ENCODE measurements at places on chromosomes 3 and 15.

DNA sequence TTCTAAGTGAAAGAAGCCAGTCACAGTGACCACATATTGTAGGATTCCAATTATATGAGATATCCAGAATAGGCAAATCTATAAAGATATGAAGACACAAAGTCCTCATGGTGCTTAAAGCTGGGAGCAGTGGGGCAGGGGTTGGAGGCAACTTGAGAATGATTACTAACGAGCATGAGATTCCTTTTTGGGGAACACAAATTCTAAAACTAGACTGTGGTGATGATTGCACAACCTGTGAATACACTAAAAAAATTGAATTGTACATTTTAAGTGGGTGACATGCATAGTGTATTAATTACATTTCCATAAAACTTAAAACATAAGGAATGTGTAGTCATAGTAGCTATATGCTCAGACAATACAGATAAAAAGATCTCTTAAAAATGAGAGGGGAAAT lies 103.2 kb downstream of the DPH6 start:
- DNase-seq = no peak

DNA sequence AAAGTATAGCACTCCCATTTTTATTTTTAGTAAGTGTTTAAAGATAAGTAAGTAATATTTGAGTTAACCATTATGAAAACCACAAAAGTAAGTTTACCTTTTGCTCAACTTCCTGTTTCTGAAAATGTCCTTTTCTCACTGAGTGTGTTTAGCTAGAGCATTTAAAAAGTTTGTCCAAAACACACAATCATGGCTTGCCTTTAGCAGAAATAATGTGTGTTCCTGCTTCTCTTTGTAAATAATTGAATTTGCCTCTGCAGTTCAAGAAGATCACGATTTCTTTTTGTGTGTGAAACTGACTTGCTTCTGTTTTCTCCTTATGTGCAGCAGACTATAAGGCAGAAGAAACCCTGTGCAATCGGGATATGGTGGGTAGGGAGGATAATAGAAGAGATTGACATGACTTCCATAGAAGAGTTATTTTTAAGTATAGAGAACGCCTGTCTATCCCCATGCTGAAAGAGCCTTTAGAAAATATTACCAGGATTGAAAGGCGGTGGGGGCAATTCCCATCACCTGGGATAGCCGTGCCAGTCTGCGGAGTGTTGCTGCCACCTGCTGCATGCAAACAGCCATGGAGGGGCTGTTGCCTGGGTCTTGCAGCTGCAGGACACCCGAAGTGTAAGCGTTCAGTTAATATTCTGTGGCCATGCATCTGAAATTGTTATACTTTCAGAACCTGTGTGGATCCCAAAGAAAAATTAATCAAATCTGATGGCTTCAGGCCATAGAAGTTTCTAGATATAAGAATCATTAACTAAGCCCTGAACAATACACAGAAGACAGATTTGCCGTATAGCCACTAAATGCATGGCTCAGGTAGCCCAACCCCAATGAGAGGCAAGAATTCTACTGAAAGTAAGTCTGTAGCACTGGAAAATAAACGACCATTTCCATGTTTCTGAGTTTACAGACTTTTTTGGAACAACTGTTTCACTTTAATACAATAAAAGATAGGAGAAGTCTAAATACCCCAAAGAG lies 2.4 kb upstream of the CD96 start:
- peak; percentile 44 for DNase-seq

DNA sequence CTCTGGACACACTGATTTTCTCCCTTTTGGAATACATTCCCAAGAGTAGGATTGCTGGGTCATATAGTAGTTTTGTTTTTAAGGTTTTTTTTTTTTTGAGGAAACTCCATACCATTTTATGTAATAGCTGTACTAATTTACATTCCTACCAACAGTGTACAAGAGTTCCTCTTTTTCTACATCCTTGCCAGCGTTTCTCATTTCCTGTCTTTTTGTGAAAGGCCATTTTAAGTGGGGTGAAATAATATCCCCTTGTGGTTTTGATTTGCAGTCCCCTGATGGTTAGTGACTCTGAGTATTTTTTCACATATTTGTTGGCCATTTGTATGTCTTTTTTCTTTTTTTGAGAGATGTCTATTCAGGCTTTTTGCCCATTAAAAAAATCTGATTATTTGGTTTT lies 1205.5 kb downstream of the ROBO1 start:
- DNase-seq = no peak

DNA sequence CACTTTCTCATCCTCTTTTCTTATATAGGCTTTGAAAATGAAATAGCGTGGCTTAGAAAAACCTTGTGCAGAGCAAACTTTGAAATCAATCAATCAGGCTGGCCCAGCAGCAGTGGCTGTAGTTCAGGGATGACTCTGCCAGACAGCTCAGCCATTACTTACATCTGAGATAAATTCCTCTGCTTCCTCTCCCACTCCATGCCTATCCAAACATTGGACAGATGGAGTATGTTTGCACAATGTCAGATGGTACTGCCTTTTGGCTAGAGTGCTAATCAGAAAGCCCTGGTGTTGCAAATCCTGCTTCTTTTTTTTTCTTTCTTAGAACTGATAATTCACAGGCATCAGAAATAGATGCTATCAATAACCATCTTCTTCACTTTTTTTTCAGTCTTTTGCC lies 1065.1 kb downstream of the AGBL1 start:
- DNase-seq = no peak

GRCh38 chr3:3586843-3587646 lies 212.2 kb upstream of the LRRN1 start:
- no peak for DNase-seq

- DNase-seq = peak; percentile 1
Observed at GRCh38 chr3:143847787-143848631, at the start of gene SLC9A9. TSS of gene SLC9A9 (minus strand) at chr3:143848468. CDS start at chr3:143848322, 146 bp downstream.

GRCh38 chr15:57777003-57777402 lies 70.5 kb downstream of the POLR2M start:
- DNase-seq = no peak

GRCh38 chr3:50155491-50155878 lies 361 bp downstream of the SEMA3F start:
- DNase-seq = no peak

DNA sequence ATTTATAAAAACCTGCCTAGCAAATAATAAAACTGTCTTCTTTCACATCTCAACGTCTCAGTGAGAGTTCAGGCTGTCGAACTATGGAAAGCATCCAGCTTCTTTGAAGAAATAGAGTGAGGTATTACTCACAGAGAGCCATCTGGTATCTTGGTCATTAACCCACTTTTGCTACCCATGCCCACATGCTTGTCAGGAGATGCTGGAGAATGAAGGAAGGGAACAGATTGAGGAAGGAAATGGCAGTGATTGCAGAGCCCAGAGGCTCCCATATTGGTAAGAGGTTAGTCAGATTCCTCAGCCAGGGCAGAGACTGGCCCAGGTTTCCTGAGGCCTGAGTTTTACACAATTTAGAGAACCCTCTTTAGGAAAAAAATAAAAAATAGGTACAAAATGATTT lies 119.1 kb downstream of the B3GALNT1 start:
- no peak for DNase-seq

GRCh38 chr3:80051602-80051962 lies 283.8 kb upstream of the ROBO1 start:
- DNase-seq = no peak
